Stimulated activated CD8-positive, alpha-beta memory T cell treated with anti-CD3 and anti-CD28 coated beads, Interleukin-15, amount 100 ng/mL, for 24 hours (primary cell): ENCODE measurements at places on chromosomes 4 and X.

GRCh38 chr4:148776941-148777340, 334.7 kb upstream of the NR3C2 start:
- DNase-seq, result no peak

GRCh38 chr4:110159541-110159940, 38.9 kb downstream of the ELOVL6 start:
- no peak for DNase-seq

GRCh38 chr4:41207291-41207831, 7.0 kb downstream of the APBB2 start:
- no peak for DNase-seq

DNA sequence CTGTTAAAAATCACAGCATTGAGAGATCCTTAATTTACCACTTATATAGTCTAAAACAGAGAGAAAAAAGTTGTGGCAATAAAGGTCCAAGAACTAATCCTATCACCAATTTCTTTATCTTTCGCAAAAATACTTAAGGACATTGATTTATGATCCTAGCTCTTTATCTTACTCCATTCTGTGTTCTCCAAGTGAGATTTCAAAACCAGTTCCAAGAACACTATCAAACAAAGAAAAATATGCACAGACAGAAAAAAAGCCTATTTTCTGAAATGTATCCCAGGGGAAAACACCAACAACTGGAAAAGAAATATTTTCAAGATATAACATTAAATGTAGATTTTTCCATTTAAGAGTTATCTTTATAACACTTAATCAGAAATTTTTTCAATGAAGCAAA, 172.8 kb downstream of the APBB2 start:
- DNase-seq, result no peak

DNA sequence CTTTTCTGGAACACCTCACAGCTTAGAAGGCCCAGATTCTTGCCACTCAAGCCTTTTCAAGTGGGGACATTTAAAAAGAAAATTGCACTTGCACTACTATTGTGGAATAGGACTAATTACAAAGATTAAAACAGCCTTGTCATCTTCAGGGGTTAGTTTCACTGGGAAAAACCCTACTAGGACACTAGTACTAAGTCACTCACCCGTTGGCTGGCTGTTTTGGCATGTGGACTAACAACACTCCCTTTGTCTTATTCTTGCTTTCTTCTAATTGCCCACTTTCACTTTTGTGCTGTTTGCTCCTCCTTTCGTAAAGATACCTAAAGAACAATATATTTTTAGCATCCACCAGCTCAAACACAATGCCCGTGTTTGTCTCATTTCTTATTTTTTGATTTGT, 200.9 kb upstream of the MID1 start:
- no peak for DNase-seq
